ENCODE measurements at places on chromosomes 12 and 14.
A peak's percentile ranks its signal among the peaks of the same experiment; 100 is the strongest.

DNA sequence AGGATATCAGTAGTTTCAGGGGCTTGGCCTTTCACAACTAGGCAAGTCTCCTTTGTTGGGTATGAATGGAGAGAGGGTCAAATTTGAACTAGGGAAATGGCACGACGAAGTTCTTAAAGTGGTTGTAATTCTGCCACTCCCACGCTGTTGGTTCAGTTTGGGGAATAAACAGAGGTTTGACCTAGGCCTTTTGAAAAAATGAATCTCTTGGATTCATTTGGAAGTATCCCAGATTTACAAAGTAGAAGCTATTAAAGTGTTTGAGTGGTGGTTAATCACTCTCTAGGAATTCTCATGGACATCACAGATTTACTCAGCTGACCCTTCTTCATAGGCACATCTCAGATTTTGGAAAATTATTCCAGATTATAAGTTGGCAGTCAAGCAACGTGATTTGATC lies 14.8 kb downstream of the BATF start:
- DNase-seq, result no peak

GRCh38 chr12:6641131-6641530 lies 5.4 kb upstream of the LPAR5 start:
- DNase-seq, result no peak

DNA sequence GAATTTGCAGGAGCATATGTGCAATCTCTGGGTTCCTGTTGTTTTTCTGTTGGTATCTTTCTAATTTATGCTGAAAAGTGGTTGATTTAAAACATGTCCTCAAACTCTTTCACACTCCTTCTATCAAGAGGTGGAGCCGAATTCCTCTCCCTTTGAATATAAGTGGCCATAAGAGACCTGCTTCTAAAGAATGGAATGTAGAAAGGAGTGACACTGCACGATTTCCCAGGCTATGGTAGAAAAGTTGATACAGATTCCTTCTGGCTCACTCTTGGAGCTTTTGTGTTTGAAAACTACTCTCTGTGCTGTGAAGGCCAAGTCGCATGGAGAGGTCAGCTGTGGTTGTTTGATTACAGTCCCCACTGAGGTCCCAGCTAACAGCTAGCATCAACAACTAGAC lies 613.2 kb downstream of the ETNK1 start:
- no peak for DNase-seq

DNA sequence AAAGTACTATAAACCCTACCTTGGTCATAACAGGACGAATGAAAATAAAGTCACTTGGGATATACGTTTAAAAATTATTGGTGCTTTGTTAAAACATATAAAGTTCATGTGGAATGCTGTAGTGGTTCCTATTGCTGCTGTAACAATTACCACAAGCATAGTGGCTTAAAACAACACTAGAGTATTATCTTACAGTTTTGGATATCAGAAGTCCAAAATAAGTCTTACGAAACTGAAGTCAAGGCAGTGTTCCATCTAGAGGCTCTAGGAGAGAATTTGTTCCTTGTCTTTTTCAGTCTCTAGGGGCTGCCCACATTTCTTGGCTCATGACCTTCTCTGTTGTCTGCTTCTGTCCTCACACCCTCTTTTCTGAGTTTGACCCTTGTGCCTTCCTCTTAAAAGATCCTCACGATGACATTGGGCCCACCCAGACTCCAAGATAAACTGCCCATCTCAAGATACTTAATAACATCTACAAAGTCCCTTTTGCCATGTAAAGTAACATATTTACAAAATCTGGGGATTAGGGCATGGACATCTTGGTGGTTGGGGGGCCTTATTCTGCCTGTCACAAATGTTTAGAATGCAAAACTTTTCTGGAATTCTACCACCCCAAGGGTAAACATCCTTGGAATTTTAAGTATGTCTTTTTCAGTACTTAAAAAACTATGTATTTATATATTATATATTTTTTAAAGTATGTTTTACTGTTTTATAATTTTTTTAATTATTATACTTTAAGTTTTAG lies 178.1 kb downstream of the ETNK1 start:
- no peak for DNase-seq

GRCh38 chr14:36517242-36518030 lies 2.6 kb downstream of the NKX2-1 start:
- DNase-seq, result peak; percentile 55

DNA sequence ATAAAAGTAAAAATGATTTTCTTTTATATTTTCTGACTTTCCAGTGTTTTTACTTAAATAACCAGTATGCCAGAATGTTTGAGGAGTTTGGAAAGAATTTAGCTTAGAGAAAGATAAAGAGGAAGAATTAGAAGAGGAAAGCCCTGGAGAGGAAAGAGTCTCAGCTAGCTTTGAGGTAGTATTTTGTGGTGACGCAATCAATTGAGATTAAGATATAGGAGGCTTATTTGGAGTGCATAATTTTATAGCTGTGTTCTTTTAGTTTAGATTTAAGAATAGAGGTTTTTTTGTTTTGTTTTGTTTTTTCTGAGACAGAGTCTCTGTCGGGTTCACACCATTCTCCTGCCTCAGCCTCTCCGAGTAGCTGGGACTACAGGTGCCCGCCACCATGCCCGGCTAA lies 18.1 kb downstream of the CLEC2B start:
- DNase-seq, result no peak

- DNase-seq, result peak; percentile 30
Observed at GRCh38 chr12:131091976-131092691, 138.4 kb downstream of the ADGRD1 start.

DNA sequence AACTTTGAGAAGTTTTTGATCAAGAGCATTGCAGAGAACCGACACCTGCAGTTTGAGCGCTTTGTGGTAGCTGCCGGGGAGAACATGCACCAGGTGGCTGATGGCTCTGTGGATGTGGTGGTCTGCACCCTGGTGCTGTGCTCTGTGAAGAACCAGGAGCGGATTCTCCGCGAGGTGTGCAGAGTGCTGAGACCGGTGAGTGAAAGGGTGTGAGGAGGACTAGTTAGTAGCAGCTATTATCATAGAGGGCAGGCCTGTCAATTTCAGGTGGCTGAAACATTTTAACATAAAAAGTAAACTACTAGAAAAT lies 27.0 kb upstream of the HIGD1C start:
- DNase-seq, result no peak

GRCh38 chr12:68621472-68622081 lies 10.9 kb downstream of the RAP1B start:
- no peak for DNase-seq

DNA sequence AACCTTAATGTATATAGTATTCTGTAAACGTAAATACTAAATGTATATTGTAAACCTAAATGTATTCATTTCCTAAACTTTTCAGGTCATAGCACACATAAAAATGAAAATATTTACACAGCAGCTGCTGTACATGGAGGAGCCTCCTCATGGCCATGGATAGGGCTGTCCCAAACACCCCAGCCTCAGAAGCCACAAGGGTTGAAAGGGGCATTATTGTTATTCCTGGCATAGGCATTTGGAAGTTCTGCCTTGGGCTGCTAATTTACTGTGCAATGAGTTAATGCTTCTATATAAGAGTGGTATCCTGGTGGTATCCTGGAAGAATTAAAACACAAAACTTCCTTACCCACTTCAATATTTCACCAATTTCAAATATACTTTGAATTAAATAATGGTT lies 159.4 kb downstream of the SLC5A8 start:
- DNase-seq, result no peak

DNA sequence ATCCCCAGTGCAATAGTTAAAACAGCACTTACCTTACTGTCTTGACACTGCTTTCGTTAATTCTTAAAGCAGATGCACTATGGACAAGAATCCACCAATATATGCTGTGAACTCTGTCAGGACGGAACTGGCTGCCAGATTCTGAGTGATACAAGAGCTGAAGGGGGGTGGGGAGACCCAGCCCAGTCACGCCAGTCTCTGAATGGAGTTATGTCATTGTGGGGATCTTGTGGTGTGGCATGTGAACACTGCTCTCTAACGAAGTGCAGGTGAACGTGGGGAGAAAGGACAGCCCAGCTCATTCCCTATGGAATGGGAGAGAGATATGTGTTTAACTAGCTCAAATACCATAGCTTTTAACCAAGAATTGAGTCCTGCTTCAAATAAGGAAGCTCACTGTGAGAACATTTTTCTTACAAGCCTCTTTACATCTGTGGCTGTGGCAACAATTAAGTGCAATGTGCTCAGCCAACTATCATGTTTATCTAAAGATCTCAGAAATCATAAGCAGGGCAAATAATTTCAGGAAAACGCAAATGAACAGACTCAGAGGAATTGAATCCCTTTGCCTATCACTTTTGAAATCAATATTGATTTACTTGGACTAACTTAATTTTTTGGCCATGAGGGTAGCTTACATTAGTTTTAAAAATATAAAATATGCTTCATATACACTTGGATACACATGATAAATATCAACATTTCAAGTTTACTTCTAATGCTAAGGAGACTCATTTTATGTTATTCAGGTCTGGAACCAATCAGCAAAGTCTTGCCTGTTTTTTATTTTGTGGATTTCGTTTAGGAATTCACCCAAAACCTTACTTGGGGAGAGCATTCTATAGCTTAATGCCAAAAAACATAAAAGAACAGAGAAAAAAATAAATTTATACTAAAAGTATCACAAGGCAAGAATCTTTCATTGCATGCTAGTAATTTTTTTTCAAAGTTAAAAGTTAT lies at the start of gene LUM:
LUM (minus strand) TSS at position 129 of the 960 bp plus-strand sequence. CDS start 2,515 bp downstream, outside the sequence.
- no peak for DNase-seq

DNA sequence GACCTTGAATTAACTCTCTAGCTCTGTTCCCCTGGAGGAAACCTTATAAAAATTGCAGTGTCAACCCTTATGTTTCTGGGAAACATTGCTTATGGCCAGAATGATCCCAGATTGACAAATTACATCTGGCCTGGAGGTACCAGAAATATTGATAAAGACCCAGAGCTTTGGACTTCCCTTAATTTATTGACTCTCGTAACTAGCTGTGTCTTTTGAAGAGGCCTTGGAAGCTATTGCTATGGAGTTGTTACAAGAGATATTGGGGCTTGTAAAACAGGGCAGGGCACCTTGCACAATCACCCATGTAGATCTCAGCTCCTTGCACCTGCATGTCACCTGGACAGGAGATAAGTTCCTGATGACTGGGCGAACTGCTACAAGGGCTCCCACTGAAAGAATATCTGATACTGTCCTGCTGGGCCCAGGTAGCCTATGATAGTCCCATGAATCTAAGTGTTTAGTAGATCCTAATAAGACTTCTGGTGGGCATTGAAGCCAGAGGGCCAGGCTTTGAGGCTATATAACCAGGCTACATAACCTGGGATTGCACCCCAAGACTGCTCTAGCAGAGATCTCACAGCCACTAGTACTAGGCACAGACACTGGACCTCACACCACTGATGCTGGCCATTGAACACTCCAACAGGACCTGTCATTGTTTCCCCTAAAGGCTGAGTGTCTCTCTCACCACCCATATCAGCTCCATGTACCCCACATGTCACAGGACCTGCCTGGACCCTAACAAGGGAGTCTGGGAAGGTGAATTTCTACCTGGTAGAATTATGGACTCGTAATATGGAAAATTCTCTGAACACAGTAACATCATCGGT lies 135.7 kb upstream of the PWP1 start:
- no peak for DNase-seq

GRCh38 chr14:77088219-77088618 lies 9.8 kb upstream of the CIPC start:
- DNase-seq, result peak; percentile 59

DNA sequence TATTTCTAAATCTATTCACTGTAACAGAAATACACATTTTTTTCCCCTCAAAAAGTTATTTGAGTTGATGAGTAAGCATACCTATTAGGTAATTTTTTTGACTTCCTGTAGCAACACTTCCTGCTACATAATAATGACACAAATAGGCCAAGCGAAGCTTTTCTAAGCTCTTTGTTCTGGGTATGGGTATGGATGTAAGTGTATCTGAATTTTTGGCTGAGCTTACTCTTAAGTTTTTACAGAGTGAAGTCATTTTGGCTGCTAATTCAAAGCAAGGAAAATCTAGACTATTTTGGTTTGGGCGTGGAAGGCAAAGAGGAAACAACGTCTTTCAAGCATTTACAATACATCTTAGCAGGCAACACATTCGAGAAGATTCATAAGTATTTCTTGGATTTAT lies 1206.0 kb upstream of the FLRT2 start:
- no peak for DNase-seq

DNA sequence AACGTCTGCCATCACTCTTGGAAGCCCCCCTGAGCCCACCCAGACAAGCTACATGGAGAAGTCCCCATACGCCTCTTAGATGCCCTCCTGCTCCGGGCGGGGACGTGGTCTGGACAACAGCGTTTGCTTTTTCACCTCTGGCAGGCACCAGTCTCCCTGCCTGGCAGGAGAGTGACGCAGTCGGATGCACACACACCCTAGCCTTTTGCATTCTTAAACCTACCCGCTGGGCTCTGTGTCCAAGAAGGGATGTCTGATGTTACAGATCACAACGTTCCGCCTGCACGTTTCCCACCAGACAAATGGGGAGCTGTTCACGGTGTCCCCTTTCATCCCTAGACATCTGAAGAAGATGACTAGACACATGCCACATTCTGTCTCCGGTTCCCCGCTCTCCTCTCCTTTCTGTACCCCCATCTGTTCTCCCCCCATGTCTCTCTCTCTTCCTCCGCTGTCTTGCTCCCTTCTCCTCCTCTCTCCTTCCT lies 100.2 kb downstream of the RIMBP2 start:
- no peak for DNase-seq

DNA sequence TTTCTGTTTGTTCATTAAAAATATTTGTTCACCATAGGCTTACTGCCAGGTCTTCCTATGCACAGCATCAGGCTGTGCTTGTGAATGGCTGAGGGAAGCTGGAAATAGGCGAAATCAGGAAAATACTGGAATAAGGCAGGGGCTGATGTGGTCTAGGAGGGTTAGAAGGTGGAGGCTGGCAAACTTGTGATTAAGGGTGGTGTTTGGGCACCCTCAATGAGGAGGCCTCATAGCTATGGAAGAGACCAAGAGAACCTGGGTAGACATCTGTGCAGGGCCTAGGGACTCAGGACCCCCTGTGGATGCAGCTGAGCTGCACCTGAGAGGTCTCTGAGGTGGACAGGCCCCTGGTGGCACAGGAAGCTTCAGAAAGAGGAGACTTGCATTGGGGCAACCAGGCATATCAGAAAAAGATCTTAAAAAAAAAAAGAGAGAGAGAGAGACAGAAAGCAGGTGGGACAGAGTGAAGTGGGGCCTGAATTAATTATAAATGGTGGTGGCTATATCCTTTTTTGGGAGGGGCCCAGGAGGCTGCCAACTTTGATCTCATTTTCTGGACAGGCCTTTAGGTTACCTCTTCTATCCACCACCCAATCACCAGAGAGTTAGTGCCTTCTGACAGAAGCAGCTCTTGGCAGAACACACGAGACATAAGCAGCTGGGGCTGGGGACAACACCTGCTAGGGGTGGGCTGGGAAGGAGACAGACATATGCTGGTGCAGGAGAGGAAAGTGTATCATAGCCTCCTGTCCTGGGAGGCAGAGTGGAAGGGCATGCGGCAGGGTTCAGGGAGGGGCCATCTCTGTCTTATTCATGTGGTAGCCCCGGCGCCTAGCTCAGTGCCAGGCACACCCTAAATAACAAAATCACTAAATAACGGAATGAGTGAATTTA lies 46.7 kb upstream of the ATP23 start:
- DNase-seq, result no peak

DNA sequence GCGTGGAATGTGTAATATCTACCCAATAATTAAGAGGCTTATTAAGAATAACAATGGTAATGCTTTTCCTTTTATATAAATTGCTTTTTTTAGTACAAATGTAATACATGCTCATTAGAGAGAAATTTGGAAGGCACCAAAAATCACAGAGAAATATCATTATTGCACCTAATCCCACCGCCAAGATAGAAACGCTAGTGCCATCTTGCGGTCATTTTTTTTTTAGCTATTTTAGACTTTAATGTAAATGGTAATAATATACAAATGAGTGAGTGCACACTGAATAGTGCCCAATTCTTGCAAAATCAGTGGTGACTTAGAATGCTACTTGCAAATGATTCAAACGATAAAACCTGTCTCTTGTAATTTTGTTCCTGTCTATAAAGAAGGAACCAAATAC lies 576.8 kb upstream of the TMEM132C start:
- no peak for DNase-seq

Data from lower lobe of right lung (tissue), 2 donors.